Activated T-helper 1 cell treated with anti-CD3 and anti-CD28 coated beads, Interleukin-2, amount 50 U/mL, for 16 hours (primary cell): ENCODE measurements at places on chromosomes 12 and 14.

- DNase-seq, result no peak
These were observed 100.6 kb downstream of the ETV6 start for GRCh38 chr12:11749943-11750690.

GRCh38 chr12:39915249-39915648 lies 190.6 kb downstream of the SLC2A13 start:
- no peak for DNase-seq

- DNase-seq, result no peak
These were observed 37.0 kb downstream of the WASHC3 start for GRCh38 chr12:102024765-102025164.

DNA sequence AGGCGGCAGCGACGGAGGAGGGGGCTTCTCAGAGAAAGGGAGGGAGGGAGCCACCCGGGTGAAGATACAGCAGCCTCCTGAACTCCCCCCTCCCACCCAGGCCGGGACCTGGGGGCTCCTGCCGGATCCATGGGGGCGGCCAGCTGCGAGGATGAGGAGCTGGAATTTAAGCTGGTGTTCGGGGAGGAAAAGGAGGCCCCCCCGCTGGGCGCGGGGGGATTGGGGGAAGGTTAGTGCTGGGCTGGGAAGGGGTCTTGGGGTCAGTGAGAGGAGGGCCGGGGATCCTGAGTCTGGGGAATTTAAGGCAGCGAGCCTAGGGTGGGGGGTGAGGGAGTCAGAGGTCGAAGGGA lies 203 bp downstream of the NFATC4 start:
- no peak for DNase-seq
